ENCODE measurements at places on chromosomes 11 and 22.

- no peak for DNase-seq
Measured at GRCh38 chr11:121037016-121037415, 13.1 kb downstream of the TBCEL start.

- DNase-seq = no peak
Measured at GRCh38 chr11:118838905-118839553, 44.7 kb upstream of the CXCR5 start.

DNA sequence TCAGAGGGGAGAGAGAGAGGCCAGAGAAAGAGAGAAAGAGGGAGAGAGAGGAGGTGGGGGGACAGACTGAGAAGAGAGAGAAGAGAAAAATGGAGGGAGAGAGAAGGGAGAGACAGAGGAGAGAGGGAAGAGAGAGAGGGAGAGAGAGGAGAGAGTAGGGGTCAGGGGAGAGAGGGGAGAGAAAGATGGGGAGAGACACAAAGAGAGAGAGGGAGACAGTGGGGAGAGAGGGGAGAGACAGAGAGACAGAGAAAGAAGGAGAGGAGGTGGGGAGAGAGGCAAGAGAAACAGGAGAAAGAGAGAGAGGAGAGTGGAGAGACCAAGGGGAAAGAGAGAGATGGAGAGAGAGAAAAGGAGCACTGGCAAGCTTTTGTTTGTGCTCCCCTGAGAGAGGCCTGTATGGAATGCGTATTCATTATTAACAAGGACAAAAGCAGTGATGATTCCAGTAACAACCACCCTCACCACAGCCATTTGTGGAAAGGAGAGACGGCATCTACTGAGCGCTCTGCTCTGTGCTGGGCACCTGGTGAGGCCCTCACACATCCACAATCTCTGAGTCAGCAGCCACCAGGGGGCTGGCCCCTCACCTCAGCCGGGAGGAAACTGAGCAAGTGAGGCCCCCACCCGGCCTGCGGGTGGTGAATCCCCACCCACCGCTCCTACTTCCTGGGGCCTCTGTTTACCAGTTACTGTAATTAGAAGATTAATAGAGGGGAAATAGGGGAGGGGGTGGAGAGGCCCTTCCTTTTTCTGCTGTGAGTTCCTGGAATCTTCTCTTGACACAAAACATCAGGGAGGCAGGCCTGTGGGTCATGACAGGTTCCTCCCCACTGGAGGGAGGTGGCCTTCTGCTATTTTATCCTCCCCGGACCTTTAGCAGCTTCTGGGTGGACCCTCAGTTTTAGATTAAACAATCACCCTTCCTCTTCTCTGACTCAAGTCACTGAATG, 14.6 kb upstream of the MIAT start:
- DNase-seq = no peak

GRCh38 chr11:128745311-128746136, 51.7 kb downstream of the FLI1 start:
- DNase-seq = no peak

GRCh38 chr11:42524534-42525227, 787.1 kb upstream of the API5 start:
- peak; percentile 62 for DNase-seq

DNA sequence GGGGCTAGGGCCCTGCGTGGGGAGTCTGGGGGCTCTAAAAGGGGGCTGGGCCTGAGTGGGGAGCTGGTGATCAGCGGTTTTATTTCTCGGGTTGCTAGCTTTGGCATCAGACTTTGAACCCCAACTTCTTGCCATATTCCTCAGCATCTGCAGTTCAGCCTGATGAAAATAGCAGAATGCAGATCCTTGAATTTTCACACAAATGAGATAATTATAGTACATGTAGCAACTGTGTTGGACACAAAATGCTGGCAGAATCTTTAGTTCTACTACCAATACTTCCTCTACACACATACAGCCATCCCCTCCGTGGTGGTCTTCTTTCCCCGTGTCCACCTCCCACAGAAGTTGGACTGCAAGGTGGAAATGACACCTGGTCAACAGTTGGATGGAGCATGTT, 1.5 kb downstream of the ZC3H7B start:
- DNase-seq = no peak

DNA sequence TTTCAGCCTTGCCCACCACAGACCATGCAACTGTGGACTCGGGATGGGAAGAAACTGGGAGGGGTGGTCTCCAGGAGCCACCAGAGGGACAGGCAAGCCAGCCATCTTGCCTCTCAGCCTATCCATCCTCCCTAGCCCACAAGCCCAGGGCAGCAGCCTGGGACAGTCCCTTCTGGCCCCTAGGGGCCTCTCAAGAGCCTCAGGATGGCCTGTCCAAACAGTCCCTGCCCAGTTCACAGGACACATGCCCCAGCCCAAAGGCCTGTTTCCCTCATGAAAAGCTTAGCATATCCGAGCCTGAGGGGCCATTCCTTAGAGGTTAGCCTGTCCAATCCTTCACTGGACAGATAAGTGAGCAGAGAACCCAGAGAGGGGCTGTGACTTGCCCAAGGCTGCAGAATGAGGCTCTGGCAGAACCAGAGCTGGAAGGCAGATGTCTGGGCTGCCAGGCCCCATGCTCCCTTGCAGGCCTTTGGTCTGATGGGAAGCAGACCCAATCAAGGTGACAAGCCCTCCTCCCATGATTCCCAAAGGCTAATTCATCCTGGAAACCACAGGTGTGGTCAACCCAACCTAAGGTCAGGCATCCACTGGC, 28.2 kb downstream of the LRRC10B start:
- DNase-seq = no peak
